ENCODE measurements at places on chromosomes 4 and X. TPM values are rescaled to one million over a fixed set of nuclear protein-coding genes. Genes with fewer than 3 reads are reported as not detected.

The FAM149A gene
- total RNA-seq = 39.8 TPM

The HDX gene
- total RNA-seq = 5.9 TPM

The BEX5 gene
- total RNA-seq = 4.9 TPM

The ZNF718 gene
- total RNA-seq = 5.1 TPM

The PWWP3B gene
- not detected for total RNA-seq

The CRMP1 gene
- 1.9 TPM for total RNA-seq

The ZBED1 gene
- total RNA-seq = 41.1 TPM

GRCh38 chr4:143054971-143055370 lies 129.7 kb upstream of the USP38 start:
- ATAC-seq = no peak

DNA sequence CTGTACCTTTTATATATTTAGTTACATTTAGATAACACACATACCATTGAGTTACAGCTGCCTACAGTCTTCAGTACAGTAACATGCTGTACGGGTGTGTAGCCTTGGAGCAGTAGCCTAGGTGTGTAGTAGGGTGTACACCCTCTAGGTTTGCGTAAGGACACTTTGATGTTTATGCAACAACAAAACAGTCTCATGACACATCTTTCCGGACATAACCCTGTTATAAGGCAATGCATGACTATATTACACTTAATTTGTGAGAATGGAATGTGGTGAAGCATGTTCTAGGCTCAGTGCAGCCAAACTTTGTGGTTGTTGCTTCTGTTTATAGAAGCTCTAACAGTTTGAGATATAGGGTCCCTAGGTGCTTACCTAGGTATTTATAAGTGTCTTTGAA lies 65.4 kb downstream of the SPRY1 start:
- no peak for ATAC-seq

- no peak for ATAC-seq
These were observed 31.0 kb downstream of the RAB40A start for GRCh38 chrX:103488332-103488731.

DNA sequence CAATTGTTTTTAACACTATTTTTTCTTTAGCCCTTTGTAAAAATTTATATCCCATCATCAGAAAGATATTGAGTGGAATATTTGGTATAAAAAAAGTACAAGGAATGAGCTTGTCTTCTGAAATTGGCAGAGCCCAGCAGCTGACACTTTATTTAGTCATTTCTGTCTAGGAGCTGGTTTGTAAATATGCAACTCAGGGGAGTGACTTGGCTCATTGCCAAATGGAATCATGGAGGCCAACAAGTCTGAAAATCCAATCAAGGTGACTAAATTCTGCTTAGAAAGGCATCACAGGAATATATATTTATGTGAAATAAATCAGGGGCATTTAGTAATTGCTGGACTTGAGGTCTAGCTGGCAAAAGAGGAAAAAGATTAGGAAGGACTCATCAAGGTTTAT lies 74.4 kb downstream of the OTC start:
- no peak for ATAC-seq

GRCh38 chr4:145307120-145307519 lies 126.7 kb upstream of the OTUD4 start:
- no peak for ATAC-seq

DNA sequence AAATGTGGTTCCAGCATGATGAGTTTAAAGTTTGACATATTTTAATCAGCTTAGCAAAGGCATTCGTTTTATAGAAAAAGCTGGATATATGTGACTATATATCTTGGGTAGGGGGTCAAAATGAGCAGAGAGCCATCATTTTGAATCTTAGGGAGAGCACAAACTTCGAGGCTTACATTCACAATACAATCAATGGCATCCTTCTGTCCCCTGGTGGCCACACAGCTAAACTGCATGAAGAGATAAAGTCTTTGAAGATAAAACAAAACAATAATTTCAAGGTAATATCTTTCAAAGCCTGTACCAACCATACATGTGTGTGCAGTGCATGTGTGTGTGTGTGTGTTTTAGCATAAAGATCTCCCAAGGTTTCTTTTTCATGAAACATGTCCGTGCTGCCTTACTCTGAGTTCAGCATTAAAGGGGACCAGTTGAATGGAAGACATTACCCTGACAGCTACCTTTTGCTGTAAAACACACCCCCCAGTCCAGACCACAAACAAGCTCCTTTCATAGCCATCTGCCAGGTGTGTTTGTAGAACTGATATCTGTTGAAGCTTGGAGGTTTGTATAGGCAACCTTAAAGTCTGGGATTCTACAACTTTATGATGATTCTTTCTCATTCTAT lies 22.0 kb downstream of the DYNLT3 start:
- no peak for ATAC-seq

- no peak for ATAC-seq
These were observed 207.9 kb upstream of the FAM241A start for GRCh38 chr4:111937368-111937767.

All from gastroesophageal sphincter (tissue), 4 donors.